ENCODE measurements at places on chromosomes 6 and 20. TPM values are rescaled to one million over a fixed set of nuclear protein-coding genes. Genes with fewer than 3 reads are reported as not detected.

- peak; percentile 66 for DNase-seq
Measured at GRCh38 chr6:2875359-2876191, 27.5 kb downstream of the SERPINB9 start.

DNA sequence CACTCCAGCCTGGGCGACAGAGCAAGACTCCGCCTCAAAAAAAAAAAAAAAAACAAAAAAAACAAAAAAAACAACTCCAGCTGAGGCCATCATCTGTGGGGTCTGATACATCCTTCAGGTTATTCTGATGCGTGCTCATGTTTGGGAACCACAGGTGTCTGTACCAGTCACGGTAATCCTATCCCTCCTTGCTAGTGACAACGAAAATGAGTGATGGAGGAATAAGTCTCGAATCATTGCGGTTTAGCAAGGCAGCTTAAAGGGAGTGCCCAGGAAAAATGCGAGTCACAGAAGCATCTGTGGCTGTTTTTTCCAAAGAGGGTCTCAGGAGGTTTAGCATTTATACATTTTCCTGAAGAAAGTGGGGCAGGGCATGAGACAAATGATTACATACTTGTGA lies 48.8 kb downstream of the MCUR1 start:
- no peak for DNase-seq

- no peak for DNase-seq
Measured at GRCh38 chr20:54097236-54097529, 26.8 kb upstream of the BCAS1 start.

DNA sequence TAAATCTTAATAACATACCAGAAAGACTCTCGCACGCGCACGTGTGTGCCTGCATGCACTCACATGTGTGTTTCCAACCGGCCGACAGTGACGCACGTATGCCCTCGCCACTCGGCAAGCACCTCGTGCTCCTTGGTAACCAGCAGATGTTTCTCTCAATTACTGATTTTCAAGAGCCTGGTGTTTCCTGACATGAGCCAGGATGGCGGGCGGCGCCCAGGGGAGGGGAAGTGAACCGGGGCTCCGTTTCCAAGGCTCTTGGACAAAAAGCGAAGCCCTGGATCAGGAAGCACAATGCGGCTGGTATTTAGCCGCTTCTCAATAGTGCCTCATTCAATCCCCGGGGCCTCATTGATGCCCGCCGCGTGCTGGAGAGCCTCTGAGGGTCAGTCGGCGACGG lies 37.7 kb downstream of the PMEPA1 start:
- no peak for DNase-seq

- no peak for DNase-seq
Measured at GRCh38 chr6:82249381-82250253, 2.1 kb upstream of the IBTK start.

DNA sequence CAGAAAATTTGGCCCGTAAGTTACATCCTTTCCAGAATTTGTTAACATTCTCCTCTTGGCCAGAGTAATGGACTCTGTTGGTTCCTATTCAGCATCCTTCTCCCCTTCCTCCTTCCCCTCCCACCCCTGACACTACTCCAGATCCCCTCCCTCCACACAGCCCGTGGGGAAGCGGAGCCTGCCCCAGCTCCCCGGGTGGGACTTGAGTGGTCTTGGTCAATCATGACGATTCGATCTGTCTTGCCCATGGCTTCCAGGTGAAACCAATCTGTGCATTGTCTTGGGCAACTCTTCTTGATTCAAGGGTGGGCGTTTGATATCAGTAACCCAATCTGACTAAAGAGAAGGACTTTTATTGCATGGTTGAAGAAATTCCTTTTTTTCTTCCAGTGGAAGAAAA lies 143.9 kb downstream of the ANKRD60 start:
- DNase-seq, result peak; percentile 23

WDR27 gene
- total RNA-seq, result 36.2 TPM

B3GAT2 gene
- 0.07 TPM for total RNA-seq

HTR1E gene
- not detected for total RNA-seq

PGC gene
- not detected for total RNA-seq
